ENCODE measurements at places on chromosomes 11 and 22. TPM values are rescaled to one million over a fixed set of nuclear protein-coding genes. Genes with fewer than 3 reads are reported as not detected.

The IGLL1 gene
- not detected for polyA plus RNA-seq

The LRRC56 gene
- 1.5 TPM for polyA plus RNA-seq

The SOX6 gene
- 6.3 TPM for polyA plus RNA-seq

The LIF gene
- polyA plus RNA-seq: 121 TPM

The ART5 gene
- 0.22 TPM for polyA plus RNA-seq

The OR10A6 gene
- polyA plus RNA-seq: 0.04 TPM

GRCh38 chr22:19880786-19881569, 26.3 kb upstream of the GNB1L start:
- DNase-seq: peak; percentile 87

DNA sequence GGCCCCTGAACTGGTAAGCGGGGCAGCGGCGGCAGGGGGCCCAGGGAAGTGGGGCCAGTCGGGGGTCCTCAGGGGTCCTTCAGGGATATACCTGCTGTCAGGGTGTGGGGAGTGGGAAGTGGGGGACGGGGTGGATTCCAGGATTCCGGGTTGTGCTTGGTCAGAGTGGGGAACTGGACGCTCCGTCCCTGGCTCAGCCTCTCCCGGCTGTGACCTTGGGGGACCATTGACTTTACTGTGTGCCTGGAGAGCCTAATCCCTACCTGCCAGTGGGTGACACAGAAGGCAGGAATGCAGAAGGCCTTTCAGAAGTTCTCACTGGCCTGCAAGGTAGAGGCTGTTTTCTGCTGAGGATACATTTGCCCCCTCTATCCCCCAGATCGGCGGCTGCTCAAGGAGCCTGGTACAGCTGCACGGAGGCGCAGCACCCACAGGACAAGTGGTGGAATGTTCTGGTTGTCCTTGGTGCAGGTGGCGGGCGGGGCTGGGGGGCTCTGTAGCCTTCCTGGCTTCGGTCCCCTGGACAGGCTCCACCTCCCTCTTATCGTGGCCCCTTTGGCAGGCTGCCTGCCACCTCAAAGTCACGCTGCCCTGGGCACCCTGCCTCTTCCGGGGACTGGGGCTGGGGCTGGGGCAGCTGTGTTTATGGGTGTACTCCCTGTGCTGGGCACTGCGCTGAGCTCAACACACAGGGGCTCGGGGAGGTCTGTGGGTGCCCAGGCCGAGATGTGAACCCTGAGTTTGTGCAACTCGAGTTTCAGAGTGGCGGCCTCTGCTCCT, 18.4 kb downstream of the KCNQ1 start:
- no peak for DNase-seq

GRCh38 chr11:2519862-2520735, 75.3 kb downstream of the KCNQ1 start:
- no peak for DNase-seq

- no peak for DNase-seq
Observed at GRCh38 chr11:70782401-70782913, 384.1 kb downstream of the CTTN start.

- DNase-seq: no peak
Observed at GRCh38 chr22:17952273-17952801, 72.0 kb downstream of the MICAL3 start.

DNA sequence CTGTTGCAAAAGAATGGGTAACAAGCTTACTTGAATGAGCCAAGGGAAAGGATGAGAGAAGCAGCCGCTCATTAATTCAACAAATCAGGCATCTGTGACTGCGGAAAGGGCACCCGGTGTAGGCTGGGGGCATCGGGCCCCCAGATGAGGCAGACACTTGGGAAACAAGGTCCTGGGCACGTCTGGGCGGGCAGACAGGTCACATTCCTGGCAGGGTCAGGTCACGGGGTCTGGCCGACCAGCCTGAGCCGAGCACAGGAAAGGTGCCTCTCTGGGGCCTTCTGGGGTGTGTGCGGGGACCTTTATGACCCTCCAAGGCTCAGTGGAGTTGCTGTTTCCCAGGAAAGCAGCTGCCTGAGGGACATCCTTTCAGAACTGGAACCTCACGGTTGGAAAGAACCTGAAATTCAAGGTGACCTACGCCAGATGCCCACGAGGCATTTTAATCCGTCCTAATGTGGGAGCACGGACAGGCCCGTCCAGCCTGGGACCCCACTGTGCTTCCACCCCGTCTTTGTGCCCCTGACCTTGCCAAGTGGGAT, 57.1 kb downstream of the ST14 start:
- no peak for DNase-seq
